ENCODE measurements at places on chromosomes 4 and X.

GRCh38 chr4:8173492-8174242 lies 15.1 kb upstream of the ABLIM2 start:
- no peak for DNase-seq

GRCh38 chr4:145773581-145774234 lies 93.8 kb downstream of the C4orf51 start:
- DNase-seq = no peak

DNA sequence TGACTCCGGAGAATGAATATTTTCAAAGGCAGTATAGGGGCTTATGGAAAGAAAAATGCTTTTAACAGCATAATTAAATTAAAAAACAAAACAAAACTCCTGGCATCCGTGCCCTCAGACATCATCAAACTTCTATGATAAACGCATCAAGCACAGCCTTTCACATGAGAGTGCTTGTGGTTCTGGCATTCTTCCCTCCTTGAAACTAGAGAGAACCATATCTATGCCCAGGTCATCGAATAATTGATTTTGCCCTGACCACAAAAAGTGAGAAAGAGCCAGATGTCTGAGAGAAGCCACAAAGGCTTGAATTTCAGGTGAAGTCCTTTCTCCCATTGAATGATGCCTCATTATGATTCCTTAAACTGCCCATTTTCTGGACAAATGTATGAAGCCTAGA lies 286.8 kb downstream of the CBLL2 start:
- DNase-seq = no peak

GRCh38 chr4:22315628-22316027 lies 200.2 kb downstream of the ADGRA3 start:
- DNase-seq = no peak

DNA sequence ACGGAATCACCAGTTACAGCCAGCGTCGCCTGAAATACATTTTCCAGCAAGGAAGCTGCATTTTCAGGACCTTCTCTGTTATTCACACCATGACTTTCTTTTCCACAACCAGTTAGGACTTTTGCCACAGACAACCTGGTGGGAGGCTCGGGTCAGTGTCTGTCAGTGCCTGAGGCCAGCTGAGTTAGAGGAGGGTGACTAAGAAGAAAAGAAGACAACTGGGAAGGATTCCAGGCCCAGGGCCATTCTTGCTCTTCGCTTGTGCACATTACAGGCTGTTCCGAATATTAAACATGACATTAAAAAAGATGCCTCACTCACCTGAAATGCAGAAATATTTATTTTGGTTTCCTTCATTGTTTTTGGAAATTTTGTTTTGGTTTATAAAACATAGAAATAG lies 21.4 kb upstream of the CENPU start:
- no peak for DNase-seq

- DNase-seq = no peak
Measured at GRCh38 chr4:180695851-180696250, 1547.4 kb upstream of the TENM3 start.

GRCh38 chrX:127877318-127877717 lies 174.9 kb downstream of the ACTRT1 start:
- DNase-seq = no peak

DNA sequence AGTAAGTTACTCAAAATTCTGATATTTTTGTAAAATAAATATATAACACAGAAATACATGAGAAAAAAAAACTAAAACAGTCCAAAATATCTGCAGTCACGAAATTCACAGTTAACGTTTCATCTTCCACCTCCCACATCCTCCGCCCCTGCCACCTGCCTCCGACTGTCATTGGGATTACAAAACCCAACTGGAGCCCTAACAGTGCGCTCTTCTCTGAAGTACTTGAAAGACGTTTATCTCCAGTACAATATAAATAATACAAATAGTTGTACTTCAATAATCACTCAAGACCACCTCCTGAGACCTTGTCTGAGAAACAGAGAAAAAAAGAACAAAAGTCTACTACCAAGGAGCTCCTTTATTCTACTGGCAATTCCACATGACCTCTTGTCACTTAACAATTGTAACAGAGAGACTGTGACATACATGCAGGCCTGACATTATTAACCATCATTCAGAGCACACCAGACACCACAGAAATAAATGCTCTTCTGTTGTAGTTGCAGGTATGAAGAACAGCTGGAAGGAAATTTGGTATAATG lies 280.6 kb downstream of the PPP3CA start:
- no peak for DNase-seq

DNA sequence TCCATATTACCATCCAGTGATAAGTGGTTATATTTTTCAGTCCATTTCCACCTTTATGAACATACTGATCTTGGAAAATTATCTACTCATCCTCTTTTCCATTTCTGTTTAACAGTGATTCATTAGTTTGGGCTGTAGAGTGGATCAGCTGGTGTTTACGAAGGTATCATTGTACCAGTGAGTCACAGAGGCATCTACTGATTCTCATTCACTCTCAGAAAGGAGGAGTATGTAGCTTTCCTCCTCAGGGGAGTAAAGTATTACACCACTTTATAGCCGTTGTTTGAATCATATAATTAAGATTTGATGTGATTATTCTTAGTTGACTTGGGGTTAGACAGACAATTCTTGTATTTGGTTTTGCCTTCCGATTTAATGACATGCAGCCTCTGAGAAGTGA lies 74.7 kb downstream of the GALNT7 start:
- no peak for DNase-seq

DNA sequence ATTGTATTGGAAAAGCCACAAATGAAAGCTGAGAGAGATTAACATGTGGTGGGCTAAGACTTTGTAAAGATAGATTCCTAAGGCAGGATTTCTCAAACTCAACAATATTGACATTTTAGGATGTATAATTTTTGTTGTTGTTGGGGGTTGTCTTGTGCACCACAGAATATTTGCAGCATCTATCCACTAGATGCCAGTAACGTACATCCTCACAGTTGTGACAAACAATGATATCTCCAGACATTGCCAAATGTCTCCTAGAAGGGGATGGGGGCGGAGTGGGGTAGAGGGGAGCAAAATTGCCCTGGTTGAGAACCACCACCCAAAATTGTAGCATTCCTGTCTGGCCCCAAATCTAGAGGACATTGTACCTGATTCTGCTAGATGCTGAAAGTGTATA lies 14.7 kb upstream of the CBR4 start:
- DNase-seq = no peak

Data from CD4-positive, alpha-beta T cell treated with Interleukin-6 for 4 hours (primary cell).